ENCODE measurements at places on chromosomes 7 and 10.

DNA sequence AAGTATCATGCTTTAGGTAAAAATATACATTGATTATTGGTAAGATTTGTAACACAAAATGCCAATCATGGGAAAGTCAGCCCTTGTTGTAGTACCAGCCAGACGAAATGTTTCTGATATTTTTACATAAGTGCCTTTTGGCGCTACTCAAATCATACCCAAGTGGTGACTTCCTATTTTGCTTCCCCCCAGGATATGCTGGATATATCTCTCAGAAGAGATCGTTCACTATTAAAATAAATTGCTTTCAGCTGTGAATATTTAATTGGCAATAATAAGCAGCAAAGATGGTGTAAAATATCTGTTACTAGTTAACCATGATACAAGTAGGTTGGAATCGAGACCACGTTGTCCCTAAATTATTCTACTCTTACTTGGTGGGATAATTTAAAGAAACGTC, 909.2 kb upstream of the LRRN3 start:
- DNase-seq, result no peak

DNA sequence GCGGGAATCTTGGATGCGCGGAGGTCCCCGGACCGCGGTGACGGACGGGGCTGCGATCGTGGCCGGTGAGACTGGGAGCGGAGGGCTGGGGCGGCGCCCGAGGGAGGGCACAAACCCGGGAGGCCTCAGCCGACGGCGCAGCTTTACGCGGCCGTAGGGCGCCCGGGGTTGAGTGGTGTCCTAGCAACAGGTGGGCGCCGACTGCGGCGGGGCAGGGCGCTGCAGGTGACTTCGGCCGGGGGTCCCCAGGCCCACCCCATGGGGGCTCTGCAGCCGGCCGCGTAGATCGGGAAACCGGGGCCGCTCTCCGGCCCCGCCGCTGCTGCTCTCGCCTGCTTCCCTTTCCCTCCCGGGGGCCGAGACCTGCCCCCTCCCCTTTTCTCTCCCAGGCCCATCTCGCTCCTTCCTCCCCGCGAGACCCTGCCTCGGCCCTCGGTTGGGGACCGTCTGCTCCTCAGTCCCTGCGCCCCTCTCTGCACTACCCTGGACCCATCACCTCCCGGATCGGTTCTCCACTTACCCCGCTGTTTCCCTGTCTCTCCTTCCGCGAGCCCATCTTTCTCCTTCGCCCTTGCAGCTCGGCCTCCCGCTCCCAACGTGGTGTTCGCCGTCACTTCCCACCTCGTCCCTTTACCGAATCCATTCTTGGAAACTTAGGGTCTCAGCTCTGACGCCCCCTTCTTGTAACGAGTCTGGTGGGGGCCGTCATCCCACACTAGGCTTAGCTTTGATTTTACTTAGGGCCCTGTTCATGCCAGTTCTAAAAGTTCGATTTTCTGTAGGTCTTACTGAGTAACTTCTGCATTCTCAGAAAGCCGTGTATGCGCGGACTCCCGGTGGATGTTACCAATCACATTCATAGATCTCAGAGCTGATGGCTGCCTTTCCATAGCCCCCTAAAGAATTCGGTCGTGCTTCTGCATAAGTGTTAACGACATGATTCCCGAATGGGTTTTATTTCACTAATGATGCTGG, 18.5 kb upstream of the ACBD5 start:
- DNase-seq, result no peak

DNA sequence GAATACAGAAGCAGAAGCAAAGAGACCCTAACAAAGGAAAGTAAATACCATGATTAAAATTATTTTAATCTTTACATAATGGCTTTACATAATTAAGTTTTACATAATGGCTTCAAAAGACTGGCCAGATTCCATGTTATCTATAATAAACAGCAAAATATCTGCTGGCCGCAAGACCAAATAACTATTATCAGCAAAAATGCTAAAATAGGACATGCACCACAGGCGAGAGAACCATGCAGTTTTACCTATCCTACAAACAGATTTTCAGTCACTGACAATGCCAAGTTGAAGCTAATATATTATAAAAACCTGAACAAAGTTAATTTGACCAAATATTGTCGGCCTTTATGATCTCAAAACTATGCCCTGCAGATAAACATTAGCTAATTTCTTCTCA, 34.2 kb upstream of the ANLN start:
- no peak for DNase-seq

- no peak for DNase-seq
Observed at GRCh38 chr10:13690281-13690825, 103.6 kb downstream of the PRPF18 start.

GRCh38 chr10:86632009-86632800, 22.1 kb upstream of the OPN4 start:
- DNase-seq, result peak; percentile 78
